Coronary artery (tissue), 2 donors: ENCODE measurements at places on chromosomes 7 and 10.

DNA sequence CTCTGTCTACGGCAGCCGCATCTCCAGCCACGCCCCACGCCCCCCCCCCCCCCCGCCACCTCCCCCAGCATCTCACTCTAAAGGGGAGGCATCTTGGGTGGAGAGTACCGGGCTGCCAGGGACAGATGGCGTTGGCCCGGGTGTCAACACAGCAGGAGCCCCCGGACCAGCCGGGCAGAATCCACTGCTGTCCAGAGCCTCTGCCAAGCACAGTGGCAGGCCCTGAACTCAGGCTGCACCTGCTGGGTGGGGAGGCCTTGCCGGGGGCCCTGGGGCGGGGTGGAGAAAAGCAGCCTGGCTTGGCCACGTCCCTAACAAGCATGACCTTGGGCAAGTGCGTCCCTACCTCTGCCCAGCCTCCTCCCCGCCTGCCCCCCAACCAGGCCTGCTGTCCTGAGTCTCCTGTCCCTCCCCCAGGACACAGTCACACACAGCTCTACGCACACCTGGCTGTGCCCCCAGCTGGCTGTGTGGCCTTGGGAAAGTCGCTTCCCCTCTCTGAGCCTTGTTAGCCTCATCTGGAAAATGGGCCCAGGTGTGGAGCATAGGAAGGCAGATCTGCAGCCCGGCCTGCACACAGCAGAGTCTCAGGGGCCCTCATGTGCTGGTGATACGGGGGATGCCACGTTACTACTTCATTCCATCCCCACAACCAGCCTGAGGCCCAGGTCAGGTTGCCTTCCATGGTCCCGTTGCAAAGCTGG, 45.2 kb downstream of the MICALL2 start:
- no peak for DNase-seq

- no peak for DNase-seq
Observed at GRCh38 chr10:89750441-89750840, 49.1 kb downstream of the KIF20B start.

DNA sequence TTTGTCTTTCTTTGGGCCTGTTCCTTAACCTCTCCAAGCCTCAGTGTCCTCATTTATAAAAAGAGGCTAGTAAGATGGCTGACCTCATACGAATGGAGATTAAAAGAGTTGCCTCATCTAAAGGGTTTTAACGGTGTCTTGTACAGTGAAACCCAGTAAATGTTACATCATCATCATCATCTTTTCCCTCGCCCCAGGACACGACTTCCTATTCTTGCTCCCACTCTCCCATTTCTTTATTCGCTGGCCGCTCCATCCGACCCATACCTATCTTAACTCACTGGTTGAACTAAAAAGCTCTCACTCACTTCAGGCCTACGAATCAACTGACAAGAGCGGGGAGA, 554 bp downstream of the FRA10AC1 start:
- no peak for DNase-seq

DNA sequence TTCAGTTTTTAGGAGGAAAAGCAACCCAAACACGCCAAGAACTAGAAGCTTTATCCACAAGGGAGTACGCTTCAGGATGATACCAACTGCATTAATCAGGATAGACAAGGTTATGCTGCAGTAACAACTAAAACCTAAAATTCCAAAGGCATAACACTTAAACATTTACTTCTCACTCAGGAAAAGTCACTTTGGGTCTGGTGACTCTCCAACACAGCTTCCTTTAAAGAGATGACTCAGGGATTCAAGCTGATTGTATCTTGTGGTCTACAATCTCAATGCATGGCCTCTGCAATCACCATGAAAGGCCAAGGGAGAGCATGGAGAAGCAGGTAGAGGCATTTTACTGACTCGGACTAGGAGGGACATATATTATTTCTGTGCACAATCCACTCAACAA, 315.8 kb downstream of the KCNMA1 start:
- DNase-seq = no peak

GRCh38 chr10:88012641-88013040, 149.2 kb downstream of the PTEN start:
- no peak for DNase-seq

- no peak for DNase-seq
Observed at GRCh38 chr7:133919810-133920209, 207.3 kb upstream of the LRGUK start.

GRCh38 chr7:147089608-147090007, 973.0 kb downstream of the CNTNAP2 start:
- DNase-seq = no peak

DNA sequence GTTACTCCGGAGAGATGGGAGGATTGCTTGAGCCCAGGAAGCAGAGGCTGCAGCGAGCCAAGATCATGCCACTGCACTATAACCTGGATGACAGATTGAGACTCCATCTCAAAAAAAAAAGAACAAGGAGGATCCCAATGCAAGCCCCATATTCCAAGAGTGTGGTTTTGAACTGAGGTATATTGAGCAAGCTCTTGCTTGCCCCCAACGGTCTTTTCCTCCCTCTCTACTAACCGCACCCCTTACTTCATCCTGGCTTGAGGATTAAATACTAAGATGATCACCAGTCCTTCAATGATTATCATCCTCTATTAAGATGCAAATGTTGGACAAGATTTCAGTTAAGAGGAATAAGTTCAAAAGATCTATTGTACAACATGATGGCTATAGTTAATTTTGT, 12.5 kb upstream of the SRGN start:
- DNase-seq = no peak

DNA sequence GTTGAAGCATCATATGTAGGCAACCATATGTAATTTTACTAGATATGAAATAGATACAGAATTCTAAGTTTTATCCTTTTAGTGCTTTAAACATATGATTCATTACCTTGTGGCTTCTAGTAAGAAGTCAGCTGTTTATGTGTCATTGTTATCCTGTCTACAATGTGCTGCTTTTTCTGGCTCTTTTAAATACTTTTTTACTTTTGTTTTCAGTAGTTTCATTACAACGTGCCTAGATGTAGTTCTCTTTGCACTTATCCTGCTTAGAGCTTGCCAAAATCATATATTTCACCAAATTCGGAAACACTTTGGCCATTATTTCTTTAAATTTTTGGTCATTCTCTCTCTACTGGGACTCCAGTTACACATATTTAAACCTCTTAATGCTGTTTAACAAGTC, 26.4 kb downstream of the YAE1 start:
- no peak for DNase-seq

- DNase-seq = no peak
Observed at GRCh38 chr7:129607471-129608120, 3.9 kb upstream of the NRF1 start.

DNA sequence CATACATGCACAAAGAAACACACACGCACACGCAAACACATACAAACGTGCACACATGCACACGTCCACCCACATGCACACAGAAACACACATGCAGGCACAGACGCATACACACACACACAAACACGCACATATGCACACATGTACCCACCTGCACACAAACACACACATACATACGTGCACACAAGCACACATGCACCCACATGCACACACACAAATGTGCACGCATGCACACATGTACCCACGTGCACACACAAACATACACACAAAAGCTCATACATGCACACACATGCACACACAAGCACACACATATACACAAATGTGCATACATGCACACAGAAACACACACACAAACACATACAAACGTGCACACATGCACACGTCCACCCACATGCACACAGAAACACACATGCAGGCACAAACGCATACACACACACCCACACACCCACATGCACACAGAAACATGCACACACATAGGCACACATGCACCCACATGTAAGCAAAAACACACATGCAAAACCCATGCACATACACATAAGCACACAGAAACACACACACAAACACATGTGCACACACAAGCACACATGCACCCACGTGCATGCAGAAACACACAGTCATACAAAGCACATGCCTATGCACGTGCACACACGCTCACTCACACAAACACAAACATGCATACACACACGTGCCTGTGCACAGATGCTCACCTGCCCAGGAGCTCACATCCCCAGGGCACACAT, 44.8 kb downstream of the FOXL3 start:
- no peak for DNase-seq

GRCh38 chr7:34544621-34545020, 113.4 kb upstream of the NPSR1 start:
- no peak for DNase-seq
